ENCODE measurements at places on chromosomes 7 and 10.

DNA sequence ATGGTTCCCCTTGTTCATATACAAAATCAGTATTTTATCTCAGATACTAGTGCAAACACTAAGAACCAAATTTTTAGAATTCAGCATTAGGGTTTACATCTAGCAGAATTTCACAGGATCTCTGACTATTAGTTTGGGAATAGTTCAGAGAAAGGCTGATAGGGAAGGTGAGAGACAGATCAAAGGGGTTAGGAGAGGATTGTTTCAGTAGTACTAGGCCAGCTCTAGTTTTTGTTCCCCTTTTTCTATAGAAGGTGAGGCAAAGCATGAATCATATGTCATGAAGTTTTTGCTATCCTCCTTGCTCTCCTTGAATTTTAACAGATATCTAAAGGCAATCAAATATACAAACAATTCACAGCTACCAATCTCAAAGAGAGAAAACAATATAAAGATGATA is 26.1 kb upstream of the CTNNA3 start:
- DNase-seq = no peak

- DNase-seq = no peak
These were observed 75.1 kb upstream of the LEP start for GRCh38 chr7:128165927-128166420.

- no peak for DNase-seq
These were observed 148.5 kb downstream of the PPP1R17 start for GRCh38 chr7:31835471-31835870.

GRCh38 chr7:45217358-45217757 is 59.8 kb downstream of the RAMP3 start:
- no peak for DNase-seq

DNA sequence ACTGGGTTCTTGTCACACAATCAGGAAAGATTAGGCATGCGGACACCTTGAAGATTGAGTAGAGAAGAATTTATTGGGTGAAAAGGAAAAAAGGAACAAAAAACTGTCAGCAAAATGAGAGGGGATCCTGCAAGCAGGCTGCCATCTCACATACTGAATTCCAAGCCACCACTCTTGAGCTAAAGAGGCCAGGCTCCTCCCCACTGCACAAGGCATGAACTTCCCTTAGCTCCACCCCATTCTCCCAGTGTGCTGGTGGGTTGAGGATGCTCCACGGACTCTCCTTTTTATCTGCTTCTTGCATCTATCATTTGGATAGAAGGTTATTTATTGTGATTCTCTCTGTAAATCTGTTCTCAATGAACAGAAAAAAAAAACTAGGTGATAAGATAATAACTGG is 79.6 kb downstream of the ANKRD7 start:
- no peak for DNase-seq

- DNase-seq = no peak
These were observed 292.9 kb downstream of the FZD1 start for GRCh38 chr7:91556956-91557650.

- DNase-seq = no peak
These were observed 9.7 kb downstream of the RTKN2 start for GRCh38 chr10:62258926-62259325.

DNA sequence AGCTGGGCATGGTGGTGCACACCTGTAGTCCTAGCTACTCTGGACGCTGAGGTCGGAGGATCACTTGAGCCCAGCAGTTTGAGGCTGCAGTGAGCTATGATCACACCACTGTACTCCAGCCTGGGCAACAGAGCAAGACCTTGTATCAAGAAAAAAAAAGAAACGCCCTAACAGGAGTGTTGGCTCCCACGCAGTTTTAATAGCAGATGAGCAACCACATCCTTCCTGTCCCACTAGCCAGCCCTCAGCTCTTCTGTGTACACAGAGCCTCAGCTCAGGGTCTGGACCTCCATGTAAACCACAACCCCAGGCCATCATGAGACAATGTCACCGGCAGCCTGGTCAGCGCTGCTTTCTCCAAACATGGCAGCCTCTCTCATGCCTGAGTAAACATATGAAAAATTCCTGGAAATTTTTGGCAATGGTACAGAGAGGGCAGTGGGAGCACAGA is 108.2 kb downstream of the PIP4K2A start:
- no peak for DNase-seq

GRCh38 chr7:22295402-22296264 is 61.3 kb downstream of the RAPGEF5 start:
- DNase-seq = no peak

Measured in stimulated activated CD8-positive, alpha-beta memory T cell treated with anti-CD3 and anti-CD28 coated beads, Interleukin-2, amount 100 ng/mL, for 1 hour (primary cell).